Stimulated activated CD8-positive, alpha-beta memory T cell treated with anti-CD3 and anti-CD28 coated beads, Interleukin-4, amount 100 ng/mL, for 4 hours (primary cell): ENCODE measurements at places on chromosomes 7 and 10.

DNA sequence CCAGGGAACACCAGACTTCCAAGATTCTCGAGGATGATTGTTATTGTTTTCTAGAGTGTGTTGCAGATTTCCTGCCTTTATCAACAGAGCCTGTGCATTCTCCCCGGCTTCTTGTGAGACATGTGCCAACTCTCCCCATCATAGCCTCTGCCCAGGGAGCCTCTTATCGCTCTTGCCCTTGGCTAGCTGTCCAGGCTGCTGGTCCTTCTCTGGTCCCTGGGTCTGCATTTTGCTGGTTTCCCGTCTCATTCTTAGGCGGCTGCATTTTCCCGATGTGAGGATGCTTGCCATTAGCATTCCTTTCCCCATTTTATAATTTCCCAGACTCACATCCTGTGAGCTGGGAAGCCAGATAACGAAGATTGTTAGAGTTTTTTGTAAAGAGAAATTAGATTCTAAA lies 15.2 kb downstream of the SLC13A4 start:
- no peak for DNase-seq

DNA sequence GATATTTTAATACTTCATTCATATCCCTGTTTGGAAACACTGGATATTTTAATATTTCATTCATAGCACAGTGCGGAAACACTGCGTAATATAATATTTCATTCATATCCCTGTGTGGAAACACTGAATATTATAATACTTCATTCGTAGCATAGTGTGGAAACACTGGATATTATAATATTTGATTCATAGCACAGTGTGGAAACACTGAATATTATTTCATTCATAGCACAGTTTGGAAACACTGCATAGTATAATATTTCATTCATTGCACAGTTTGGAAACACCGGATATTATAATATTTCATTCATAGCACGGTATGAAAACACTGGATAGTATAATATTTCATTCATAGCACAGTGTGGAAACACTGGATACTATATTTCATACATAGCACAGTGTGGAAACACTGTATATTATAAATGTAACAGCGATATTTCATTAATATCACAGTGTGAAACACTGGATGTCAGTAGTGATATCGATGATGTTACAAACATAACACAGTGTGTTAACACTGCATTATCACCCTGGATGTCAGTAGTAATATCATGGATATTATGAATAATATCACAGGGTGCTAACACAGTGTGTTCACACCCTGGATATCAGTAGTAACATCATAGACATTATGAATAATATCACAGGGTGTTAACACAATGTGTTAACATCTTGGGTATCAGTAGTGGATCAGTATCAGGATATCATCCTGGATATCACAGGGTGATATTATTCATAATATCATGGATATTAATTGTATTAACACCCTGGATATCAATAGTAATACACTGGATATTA lies 2.9 kb upstream of the TMEM225B start:
- no peak for DNase-seq

DNA sequence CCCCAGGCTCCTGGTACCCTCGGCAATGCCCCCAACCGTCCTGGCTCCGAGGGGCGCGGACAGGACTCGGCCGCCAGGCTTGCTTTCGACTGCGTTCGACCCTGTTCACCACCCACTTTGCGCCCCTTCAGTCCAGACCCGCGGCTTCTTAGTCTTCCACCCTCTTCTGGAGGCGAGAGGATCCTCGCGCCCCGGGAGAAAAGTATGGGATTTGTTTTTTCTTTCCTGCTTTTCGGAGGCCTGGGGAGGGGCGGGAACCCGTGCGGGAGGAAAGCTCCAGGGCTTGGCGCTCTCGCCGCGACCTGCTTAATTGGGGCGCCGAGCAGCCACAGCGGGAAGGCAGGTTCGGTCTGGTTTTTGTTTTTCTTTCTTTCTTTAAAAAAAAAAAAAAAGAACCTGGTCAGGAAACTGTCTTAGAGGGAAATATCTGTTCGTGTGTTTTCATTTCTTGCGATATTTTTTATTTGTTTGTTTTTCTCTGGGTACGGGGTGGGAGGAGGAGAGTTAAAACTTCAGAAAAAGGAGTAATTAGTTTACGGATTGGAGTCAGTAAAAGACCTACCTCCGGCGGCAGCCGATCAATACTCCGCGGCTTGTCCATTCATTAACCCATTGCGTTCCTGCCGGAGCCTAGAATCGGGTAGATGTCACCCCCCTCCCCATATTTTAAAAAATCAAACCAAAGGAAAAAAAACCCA lies 1.6 kb downstream of the EMX2 start:
- no peak for DNase-seq

DNA sequence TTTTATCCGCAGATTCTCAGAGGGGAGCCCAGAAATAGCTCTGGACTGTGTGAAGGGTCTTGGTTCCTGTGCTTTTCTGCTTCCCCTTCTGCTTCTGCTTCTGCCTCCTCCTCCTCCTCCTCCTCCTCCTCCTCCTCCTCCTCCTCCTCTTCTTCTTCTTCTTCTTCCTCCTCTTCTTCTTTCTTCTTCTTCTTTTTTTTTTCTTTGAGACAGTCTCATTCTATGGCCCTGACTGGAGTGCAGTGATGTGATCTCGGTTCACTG lies 11.6 kb downstream of the PDZD7 start:
- DNase-seq, result no peak

- DNase-seq, result no peak
Observed at GRCh38 chr10:61284222-61284890, 168.8 kb downstream of the TMEM26 start.

GRCh38 chr7:77811516-77812289 lies 13.1 kb downstream of the PHTF2 start:
- DNase-seq, result no peak

DNA sequence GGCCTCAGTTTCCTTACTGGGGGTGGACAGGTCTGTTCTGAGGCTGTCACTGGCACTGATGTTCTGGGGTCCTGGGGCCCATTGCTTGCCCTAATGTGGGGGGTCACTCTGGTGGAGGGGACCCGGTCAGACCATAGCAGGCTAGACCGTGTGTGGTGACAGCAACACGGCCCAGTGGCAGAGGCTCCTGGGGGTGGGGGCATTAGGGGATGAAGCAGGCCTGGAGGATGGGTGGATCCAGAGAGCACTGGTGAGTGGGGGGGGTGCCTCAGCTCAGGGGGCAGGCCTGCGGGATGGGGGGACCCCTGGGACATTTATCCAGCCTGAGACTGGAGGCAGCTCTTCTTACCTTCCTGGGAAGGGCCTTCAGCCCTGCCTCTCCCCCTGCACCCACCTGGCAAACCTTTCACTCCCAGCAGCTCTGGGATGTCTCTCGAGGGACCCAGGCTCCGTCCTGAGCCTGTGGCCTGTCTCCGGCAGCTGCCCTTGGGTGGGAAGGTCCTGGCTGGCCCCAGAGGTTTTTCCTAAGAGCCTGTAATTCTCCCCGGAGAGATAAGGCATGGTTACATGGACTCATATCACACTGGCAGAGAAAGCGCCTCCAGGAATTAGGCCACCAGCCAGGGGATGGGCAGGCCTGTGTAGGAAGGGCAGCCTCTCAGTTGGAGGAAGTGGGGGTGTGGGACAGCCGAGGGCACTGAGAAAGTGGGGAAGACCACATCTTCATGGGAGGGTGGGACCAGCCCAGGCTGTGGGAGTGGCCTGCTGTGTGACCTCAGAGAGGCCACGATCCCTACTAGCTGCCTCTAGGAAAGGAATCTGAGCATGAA lies 147.7 kb downstream of the UBE2H start:
- DNase-seq, result no peak

GRCh38 chr7:130182990-130183389 lies 22.2 kb downstream of the TMEM209 start:
- DNase-seq, result no peak

- DNase-seq, result no peak
Observed at GRCh38 chr10:99370993-99371392, 41.8 kb downstream of the CNNM1 start.

DNA sequence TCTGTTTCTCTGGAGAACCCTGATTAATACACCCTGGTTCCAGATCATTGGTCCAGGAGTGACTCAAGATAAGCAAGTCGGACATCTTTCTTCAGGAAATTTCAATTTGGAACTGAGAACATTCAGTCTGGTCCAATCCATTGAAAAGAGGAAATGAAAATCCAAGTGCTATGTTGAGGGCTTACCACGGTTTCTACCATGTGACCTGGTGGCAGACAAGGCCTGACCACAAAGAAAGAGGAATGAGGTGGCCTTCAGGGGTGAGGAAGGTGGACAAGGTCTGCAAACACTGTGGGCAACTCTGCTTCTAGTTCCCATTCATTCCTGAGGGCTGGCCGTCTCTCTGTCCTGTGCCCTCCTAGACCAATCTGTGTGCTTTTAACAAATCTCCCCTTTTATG lies 149.2 kb upstream of the GHITM start:
- DNase-seq, result no peak

GRCh38 chr7:99292127-99292526 lies 19.5 kb downstream of the MYH16 start:
- no peak for DNase-seq

GRCh38 chr10:86703176-86703575 lies 34.9 kb downstream of the LDB3 start:
- no peak for DNase-seq

GRCh38 chr10:22683140-22683389 lies 31.3 kb downstream of the PIP4K2A start:
- DNase-seq, result no peak

GRCh38 chr7:20395511-20395910 lies 64.8 kb downstream of the ITGB8 start:
- DNase-seq, result no peak
